ENCODE measurements at places on chromosomes 16 and 17.

GRCh38 chr17:65085397-65085796 lies 28.9 kb upstream of the GNA13 start:
- DNase-seq, result no peak

DNA sequence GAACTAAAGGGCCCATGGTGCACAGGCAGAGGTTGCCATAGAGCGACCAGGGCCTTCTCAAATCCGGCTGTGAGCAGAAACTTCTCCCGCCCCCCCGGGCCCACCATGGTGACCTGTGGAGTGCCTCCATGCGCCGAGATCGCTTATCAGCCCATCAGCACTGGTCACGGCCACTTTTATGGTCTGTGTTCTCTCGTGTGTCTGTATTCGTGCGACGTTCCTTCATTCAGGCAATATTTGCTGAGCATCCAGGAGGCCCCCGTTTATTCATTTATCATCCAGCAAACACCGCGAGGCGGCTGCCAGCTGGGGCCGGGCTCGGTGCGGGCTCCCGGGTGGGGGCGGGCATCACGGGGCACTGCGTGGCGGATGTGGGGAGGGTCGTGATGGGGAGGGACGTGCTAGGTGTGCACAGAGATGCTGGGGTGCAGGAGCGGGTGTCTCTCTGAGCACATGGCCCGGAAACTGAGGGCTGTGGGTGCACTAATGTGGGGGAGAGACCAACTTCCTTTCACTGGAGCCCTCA lies 88.0 kb upstream of the CBX4 start:
- no peak for DNase-seq

DNA sequence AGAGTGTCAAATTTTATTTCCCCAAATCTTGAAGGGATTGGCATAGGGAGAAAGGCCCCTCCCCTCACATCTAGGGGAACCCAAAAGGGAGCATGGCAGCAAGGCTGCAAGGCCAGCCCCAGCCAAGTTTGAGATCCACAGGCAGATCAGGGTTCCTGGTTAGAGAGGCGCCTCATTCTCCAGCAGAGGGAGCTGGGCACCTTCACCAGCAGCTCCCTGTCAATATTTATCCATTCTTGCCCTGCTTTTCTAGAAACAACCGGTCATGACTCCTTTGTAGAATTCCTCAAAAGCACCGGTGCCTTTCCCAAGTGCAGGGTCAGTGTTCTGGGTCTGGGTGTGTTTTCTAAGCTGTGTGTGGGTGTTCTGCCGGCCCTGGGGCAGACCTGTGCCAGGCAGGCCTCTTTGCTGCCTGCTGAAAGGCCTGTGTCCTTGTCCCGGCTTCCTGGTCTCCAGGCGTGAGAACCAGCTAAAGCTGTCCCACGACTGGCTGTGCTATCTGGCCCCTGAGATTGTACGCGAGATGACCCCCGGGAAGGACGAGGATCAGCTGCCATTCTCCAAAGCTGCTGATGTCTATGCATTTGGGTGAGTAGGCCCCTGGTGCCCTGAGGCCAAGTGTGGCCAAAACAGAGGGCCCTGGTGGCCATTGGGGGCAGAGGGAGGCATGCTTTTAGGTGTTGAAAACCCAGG lies 21.2 kb upstream of the LGALS9 start:
- peak; percentile 11 for DNase-seq

DNA sequence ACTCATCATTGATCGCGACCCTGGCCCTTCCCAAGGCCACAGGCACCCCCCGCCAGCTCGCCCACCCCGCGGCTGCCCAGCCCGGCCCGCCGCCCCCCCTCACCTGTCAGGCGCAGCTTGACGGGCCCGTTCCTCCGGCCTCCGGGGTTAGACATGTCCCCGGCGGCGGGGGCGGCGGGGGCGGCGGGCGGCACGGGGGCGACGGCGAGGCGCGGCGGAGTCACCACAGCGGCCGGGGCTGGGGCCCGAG lies 456 bp downstream of the SMURF2 start:
- DNase-seq, result no peak

GRCh38 chr16:2969545-2970521 lies 685 bp downstream of the PAQR4 start:
- DNase-seq, result peak; percentile 56

- DNase-seq, result peak; percentile 40
These were observed 13.7 kb upstream of the LGALS3BP start for GRCh38 chr17:78993241-78993956.

GRCh38 chr17:37067555-37068111 lies 118.9 kb downstream of the AATF start:
- no peak for DNase-seq

GRCh38 chr16:57760357-57761160 lies 25.0 kb downstream of the KATNB1 start:
- DNase-seq, result no peak

DNA sequence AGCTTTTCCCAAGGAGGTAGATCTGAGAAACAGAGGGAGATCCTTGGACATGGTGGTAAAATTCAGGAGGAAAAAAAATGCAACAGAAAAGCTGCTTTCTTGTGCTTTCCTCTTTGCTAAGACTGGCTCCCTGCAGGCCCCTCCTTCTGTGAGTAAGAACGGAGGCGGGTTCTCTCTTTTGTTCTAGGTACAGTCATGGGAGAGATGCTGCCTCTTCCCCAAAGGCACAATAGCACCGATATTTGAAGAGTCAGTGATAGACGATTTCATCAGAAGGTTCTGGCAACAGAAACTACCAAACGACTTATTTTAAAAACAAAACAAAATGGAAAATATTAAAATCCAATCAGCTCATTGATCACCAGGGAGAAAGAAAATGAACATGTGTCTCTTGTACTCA lies 32.6 kb upstream of the KIFC3 start:
- no peak for DNase-seq

- DNase-seq, result no peak
These were observed 13.5 kb downstream of the DUSP14 start for GRCh38 chr17:37503148-37503547.

GRCh38 chr16:75385507-75386152 lies 47.7 kb downstream of the CFDP1 start:
- peak; percentile 62 for DNase-seq

DNA sequence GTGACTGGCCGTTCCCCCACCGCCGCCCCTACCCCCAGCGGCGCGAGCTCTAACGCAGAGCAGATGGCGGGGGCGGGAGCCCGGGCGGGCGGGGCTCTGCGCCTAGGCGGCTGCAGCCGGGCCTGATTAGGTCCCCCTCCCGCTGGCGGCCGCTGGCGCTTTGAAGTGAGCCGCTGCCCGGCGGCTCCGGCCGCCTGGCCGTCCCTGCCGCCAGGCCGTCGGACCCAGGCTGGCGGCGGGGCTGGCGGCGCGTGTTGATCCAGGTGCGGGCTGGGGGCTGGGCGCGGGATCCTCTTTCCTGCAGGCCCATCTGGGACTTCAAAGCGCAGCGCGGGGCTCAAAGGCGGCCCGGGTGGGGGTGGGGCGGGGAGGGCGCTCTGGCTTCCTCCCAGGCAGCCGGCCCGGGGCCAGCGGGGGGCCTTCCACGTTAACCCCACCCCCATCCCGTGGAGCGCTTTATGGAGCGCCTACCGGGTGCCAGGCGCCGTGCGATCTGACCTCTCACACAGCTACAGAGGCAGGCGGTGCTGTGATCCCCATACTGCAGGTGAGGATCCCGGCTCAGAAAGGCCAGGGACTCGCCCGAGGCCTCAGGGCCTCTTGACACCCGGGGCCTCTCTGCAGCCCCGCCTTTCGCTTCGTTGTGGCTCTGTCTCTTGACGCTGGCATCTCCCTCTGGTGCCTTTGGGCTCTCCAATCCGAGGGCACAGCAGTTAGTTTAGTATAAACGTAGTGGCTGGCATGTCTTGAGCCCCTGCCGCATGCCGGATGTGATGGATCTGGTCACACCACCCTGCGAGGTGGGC lies 80.0 kb upstream of the NKD1 start:
- DNase-seq, result no peak

Measured in CD4-positive, alpha-beta T cell treated with Interleukin-15 for 4 hours (primary cell).